Left renal cortex interstitium (tissue), 4 donors: ENCODE measurements at places on chromosomes 13 and 19. TPM values are rescaled to one million over a fixed set of nuclear protein-coding genes. Genes with fewer than 3 reads are reported as not detected.

The CCL25 gene
- polyA plus RNA-seq, result 0.22 TPM

- DNase-seq, result no peak
Observed at GRCh38 chr19:49666120-49666444, 349 bp downstream of the BCL2L12 start.

- no peak for DNase-seq
Observed at GRCh38 chr13:34364633-34365032, 546.7 kb downstream of the RFC3 start.

DNA sequence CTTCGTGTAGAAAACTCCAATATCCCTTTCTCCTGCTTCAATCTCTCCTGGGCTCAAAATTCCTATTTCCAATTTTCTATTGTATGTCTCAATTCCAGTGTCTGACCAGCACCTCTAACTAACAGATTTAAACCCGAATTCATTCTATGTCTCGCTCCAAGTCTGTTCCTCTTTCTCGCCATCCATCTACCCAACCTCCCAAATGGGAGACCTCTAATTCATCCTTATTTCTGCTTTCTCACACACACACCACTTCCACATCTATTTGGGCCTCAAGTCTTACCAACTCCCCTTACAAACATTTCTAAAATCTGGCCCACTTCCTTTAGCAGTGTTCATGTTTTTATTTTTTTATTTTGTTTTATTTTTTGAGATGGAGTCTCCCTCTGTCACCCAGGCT is 53.3 kb downstream of the MBD3L2B start:
- DNase-seq, result no peak

- DNase-seq, result no peak
Observed at GRCh38 chr13:105116966-105117365, 1418.5 kb downstream of the EFNB2 start.

DNA sequence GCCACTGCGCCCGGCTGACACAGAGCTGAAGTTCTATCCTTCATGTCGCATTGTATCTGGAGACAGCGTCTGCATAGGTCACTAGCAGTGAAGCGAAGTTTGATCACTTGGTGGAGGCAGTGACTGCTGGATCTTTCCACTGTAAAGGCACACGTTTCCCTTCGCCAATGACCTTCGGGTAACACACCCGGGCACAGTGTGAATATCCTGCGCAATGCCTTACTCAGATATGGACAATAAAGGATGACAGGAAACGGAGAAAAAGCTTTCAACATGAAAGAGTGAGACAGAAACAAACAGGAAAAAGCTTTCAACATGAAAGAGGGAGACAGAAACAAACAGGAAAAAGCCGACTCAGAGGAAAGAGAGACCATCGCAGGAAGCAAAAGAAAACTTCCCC is 17.1 kb downstream of the ARL11 start:
- DNase-seq, result no peak

GRCh38 chr13:40181203-40181845 is 485.1 kb downstream of the FOXO1 start:
- DNase-seq, result no peak

GRCh38 chr13:40764587-40765403 is 6.2 kb downstream of the MRPS31 start:
- no peak for DNase-seq

GRCh38 chr13:28058866-28059613 is 41.3 kb downstream of the FLT3 start:
- no peak for DNase-seq

DNA sequence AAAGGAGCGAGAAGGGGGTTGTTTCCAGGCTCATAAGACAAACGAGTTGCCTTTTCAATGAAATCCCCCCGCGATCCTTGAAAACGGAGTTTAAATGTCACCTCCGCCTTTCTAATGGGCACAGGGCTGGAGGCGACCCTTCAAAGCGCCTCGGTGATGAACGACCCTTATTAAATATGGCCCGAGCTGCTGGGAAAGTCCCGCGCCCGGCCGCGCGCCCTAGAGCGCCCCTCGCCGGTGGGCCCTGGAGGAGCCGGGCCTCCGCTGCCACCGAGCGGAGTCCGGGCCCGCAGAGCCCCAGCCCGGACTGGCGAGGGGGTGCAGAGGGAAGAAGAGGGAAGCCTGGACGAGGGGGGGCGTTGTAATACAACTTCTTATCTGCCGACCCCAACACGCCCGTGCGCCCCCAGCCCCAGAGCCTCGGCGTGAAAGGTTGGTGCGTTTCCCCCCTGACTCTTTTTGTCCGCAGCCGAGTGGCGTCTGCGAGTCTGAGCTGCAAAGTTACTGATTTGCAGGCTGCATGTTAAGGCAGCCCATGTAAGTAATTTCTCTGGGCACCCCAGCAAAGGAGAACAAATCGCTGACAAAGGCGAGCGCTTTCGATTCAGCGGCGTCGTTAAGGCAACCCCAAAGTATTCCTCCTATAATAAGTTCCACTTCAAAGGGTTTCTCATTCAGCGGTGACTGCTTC is 11.9 kb downstream of the ZIC5 start:
- DNase-seq, result no peak

DNA sequence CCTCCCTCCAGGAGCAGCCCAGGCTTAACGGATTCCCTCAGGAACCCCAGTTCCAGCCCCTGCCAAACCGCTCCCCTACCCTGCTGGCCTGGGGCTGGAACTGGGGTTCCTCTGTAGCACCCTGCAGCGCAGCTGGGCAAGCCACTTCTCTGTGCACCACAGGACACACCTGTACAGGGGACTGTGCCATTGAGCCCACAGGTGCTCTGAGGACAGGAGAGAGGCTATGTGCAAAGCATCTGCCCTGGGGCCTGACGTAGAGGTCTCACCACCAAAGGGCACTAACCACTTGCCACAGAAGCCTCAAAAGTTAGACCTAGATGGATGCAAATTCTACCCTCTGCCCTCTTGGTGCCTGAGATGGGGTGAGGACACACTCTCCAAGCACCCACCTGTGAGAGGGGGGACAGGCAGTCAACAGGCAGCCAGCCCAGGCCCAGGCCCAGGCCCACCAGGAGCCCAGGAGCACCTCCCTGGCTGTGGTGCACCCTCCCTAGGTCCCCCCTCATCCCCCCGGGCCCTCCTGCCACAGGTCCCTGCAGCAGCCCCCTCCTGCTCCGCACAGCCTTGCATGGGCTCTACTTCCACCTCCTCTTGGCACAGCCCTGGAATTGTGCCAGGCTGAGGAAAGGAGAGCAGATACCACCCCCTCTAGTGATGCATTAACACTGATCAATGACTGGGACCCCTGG is 27.6 kb upstream of the SLC35E1 start:
- no peak for DNase-seq
